ENCODE measurements at places on chromosomes 6 and 20. TPM values are rescaled to one million over a fixed set of nuclear protein-coding genes. Genes with fewer than 3 reads are reported as not detected.

Gene PROKR2
- total RNA-seq, result not detected

Gene KIAA0408
- not detected for total RNA-seq

Gene BHLHE23
- not detected for total RNA-seq

Gene FYN
- total RNA-seq, result not detected

Gene C6orf132
- 1.6 TPM for total RNA-seq

Gene CCR6
- 2.3 TPM for total RNA-seq

- DNase-seq, result no peak
These were observed 157.8 kb downstream of the TPBG start for GRCh38 chr6:82521369-82521768.

- no peak for DNase-seq
These were observed 231.9 kb downstream of the CLIC5 start for GRCh38 chr6:45783716-45784115.

GRCh38 chr6:138538390-138539031, 39.2 kb upstream of the NHSL1 start:
- no peak for DNase-seq

DNA sequence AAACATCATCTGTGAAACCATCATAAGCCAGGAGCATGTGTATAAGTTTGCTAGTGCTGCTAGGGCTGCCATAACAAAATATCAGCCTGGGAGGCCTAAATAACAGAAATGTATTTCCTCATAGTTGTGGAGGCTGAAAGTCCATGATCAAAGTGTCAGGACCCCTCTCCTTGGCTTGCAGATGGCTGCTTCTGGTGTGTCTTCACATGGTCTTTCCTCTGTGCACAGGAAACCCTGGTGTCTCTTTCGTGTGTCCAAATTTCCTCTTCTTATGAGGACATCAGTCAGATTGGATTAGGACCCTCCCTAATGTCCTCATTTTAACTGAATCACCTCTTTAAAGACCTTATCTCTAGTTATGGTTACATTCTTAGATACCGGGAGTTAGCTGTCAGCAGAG, 6.2 kb upstream of the CITED2 start:
- no peak for DNase-seq

- no peak for DNase-seq
These were observed 3.4 kb downstream of the TEAD3 start for GRCh38 chr6:35493307-35493983.
